ENCODE measurements at places on chromosomes 6 and 20. TPM values are rescaled to one million over a fixed set of nuclear protein-coding genes. Genes with fewer than 3 reads are reported as not detected.

DNA sequence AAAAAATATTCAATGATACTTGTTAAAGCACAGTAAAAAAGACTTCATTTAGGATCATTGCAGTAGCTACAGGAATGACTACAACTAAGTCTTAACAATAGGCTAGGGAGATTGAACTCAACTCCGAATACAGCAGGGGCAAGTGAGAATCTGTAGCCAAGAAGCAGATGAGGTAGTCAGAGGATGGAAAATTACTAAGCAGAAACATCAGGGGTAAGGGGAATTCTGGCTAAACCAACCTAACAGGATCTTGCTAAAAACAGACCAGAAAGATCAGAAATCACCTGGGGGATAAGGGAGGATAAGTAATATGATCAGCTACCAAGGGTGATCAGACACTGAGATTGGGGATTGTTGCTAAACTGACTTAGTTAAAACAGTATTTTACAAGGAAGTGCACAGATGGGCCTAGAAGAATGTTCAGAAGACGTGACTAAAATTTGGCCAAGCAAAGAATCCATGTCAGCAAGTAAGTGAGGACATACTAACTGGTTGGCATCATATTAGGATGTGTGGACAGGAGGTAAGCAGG is 217.5 kb downstream of the TENT5A start:
- DNase-seq, result no peak

DNA sequence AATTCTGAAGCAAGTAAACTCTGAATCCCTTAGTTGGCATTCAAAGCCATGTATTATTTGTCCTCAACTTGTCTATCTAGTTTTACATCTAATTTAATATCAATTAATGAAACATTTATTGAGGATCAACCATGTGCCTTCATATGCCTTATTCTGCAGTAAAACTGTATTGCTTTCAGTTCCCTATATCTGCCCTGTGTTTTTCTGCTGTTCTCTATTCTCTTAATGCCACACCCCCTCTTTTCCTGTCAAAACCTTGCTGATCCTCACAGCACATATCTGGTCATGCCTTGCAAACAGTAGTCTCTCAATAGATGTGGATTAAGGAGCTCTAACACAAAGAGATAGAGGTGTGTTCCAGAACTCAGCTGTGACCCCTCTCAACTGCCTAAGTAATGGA is 2.0 kb downstream of the FIG4 start:
- DNase-seq, result no peak

DNA sequence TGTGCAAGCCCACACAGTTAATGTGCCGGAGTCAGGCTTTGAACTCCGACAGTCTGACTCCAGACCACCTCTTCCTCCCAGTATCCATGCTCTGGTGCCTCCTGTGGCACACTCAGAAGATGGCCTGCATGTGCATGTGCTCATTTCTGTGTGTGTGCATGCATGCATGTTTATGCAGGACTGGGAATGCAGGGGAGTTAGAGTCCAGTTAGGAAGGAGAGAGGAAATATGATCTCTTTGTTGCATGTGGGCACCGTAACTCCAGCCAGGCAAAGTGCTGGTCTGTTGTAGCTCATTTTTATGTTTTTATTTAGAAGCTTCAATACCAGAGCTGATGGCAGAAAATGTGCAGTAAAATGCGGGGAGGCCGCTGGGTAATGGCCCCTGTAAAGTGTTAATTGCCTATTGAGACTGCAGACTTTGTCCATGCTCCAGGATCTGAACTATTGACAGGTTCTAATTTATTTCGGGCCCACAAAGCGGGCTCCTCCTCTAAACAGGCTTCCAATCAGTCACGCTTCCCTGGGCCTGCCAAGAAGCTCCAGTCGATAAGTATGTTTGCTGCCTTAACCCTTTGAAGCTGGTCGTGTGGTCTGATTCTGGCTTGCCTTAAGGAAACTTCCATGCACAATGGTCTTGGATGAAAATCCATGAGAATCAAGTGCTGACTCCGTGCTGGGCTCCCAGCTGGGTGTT is 248.3 kb downstream of the DHX35 start:
- no peak for DNase-seq

DNA sequence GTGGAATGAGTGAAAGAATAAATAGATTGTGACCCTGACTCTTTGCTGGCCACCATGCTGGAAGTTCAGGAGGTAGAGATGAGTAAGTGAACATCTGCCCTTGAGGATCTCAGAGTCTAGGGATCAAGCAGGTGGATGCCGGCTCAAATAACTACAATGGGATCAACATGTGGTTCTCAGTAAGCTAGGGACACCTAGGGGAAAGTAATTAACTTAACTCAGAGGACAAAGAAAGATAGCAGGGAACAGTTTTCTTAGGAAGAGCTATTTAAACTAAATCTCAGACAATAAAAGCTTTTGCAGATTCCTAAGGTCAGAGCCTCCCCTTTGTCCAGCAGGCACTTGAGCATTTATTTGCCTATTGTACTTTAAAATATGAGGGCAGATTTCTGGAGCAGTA is 29.1 kb downstream of the SLC13A3 start:
- DNase-seq, result no peak

- peak; percentile 60 for DNase-seq
These were observed 165.9 kb downstream of the SASH1 start for GRCh38 chr6:148508401-148509041.

DNA sequence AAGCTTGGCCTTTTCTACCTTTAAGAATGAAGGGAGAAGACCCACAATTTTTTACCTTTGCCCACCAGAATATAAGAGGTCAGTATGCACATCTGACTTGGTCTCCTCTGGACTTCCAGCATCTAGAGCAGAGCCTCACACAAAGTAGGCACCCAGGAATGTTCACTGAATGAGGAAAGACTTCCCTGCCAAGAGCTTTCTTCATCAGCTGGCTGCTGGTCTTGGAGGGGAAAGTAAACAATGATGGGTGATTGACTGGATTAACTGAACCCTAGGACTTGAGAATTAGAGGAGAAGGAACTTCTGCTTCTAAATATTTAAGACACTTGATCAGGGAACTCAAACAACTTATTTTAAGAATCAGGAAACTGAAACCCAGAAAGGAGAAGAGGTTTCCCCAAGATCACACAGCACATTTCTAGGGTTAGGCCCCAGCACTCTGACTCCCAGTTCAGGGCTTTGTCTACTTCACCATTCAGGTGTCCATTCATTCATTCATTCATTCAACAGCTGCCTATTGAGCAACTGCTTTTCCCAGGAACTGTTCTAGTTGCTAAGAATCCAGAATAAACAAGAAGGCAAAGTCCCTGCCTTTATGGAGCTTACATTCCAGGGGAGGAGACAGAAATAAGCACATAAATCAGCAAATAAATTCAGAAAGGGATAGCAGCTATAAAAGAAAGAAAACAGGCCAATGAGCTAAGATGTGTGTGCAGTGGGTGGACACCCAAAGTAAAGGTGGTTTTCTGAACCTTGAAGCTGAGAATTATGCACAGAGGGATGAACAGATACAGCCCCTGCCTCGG is 216.9 kb upstream of the LRFN2 start:
- DNase-seq, result no peak

Gene ME1
- 23.1 TPM for total RNA-seq

- no peak for DNase-seq
These were observed 41.1 kb upstream of the SPACA1 start for GRCh38 chr6:88006557-88006956.

- peak; percentile 99 for DNase-seq
These were observed 308.1 kb downstream of the FOXC1 start for GRCh38 chr6:1917626-1918371.

Gene RALY
- 147 TPM for total RNA-seq

Gene NMBR
- total RNA-seq, result not detected

DNA sequence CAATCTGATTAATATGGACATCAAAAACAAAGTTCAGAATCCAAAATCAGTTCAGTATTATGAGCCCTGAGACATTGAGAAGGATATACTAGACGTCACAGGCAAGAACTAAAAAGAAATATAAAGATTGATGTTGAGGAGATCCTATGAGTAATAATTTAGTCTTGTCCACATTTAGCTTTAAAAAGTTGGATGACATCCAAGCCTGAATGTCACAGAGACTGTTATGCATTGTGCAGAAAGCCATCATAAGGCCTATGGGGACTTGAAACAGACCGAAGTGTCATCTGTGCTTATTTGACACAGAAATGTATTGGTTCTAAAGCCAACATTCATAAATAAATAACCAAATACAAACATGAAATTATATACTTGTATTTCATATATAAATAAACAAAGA is 581.8 kb upstream of the MMS22L start:
- DNase-seq, result no peak

DNA sequence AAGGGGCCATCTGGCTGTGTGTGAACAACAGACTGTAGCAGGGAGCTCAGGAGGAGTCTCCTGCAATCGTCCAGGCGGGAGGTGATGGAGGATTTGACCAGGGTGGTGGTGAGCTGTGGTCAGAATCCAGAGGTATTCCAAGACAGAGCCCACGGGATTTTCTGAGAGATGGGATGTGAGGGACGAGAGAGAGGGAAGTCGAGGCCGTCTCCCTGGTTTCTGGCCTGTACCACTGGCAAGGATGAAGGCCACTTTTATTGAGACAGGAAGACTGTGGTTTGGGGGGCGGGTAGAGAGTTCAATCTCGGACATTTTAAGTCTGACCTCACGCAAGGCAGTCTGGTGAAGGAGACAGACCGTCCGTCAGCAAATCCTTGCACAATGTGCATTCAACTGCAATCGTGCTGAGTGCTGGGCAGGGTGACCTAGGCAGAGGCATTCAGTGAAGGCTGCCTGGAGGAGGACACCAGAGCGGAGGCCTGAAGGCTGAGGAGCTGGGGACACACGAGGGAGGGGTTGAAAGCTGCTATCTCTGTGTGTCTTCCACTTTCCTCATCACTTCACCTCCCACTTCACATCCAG is 53.9 kb downstream of the PREX1 start:
- DNase-seq, result peak; percentile 30

DNA sequence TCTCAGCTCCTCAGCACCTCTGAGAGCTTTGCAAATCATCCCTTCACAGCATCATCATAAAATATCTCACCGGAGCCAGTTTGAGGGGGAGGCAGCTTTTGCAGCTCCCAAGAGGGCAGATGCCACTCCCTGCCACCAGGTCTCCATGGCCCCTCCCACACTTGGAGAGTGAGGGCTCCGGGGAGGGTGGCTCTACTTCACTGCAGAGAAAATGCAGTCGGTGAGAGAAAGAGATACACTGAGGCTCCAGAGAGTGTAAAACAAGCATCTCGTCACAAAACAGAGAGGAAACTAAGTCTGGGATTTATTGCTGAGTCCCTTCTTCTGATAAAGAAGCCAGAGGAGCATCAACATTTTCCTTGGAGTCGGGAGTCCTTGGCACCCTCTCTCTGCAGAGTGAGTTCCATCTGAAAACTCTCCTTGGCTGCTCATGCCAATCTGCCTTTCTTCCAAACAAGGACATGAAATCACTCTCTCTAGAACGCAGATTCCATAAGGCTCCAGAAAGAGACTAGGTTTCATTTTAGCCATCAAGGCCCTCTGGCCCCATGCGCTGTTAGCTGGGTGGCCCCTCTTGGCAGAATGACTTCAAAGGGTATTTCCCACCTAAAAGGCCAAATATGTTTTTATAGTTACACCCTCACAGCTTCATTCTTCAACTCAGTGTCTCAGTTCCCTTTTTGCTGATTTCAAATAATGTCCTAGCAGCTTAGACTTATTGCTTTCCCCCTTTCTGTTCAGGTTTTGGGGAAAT is 70.6 kb upstream of the F13A1 start:
- DNase-seq, result no peak

Gene NKAPL
- total RNA-seq, result not detected

DNA sequence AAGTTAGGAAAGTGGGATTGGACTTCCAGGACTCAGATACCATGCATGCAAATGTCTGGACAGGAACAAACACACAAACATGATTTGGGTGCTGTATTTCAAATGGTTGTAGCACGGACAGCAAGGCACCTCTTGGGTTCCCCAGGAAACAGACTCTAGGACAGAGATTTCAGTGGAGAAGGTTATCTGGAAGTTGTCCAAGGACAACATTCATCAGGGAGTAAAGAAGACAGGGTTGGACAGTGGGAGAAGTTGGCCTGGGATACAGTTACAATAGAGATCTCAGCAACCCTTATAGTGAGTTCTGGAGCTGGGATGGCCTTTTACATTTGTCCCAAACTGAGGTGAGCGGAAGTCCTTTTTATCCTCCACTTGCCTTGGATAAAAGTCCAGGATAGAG is 19.8 kb upstream of the TINAG start:
- DNase-seq, result no peak

GRCh38 chr6:72206606-72207005 is 320.3 kb downstream of the RIMS1 start:
- no peak for DNase-seq

DNA sequence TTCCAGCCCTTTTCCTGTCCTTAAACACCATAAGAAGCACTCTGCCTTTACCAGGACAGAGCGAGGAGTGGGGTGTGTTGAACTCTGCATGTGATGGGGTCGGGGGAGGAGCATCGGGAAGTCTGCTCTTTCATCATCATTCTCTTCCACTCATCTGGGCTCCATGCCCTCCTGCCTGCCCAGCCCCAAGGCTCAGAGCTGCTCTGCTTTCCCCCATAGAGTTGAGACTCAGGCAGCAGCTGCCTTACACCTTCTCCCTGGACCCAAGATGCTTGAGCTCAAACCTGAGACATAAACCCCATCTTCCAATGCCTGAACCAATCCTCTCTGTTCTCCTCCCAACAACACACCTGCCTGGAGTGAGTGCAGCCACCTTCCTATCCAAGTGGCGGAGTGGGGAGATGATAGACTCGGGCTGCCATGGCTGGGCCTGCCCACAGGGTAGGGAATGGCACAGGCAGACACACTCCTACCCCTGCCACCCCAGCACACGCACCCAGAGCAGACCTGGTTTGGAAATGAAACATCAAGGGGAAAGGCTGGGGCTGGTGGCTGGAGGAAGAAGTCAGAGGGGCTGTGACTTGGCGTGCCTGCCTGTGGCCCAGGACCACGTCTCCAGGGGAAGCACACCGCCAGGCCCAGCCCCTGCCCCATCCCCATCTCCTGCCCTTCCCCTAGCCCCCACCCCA is 28.4 kb downstream of the TFEB start:
- peak; percentile 25 for DNase-seq

DNA sequence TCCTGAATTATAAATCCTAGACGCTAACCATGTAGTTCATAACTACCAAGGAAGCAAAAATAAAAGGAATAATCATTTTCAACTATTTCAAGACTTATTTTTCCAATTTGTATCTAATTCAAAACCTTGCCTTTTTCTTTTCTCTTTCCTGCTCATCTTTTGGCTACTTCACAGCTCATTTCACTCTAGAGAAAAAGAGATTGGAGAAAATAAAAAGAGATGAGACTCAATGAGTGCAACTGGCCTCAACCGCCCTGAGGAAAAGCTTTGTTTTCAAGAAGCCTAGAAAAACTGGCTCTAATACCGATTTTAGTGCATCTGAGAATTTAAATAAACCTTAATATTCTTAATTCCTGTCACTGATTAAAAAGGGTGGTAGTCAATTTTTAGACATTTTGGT is 36.4 kb downstream of the IPCEF1 start:
- no peak for DNase-seq

Gene QRSL1
- total RNA-seq, result 16.2 TPM

- DNase-seq, result no peak
These were observed 556.5 kb downstream of the DHX35 start for GRCh38 chr20:39518654-39519053.

- no peak for DNase-seq
These were observed 705.9 kb downstream of the PTPRT start for GRCh38 chr20:42483730-42484303.

Gene CDSN
- total RNA-seq, result not detected

GRCh38 chr20:13571662-13572061 is 67.1 kb downstream of the TASP1 start:
- DNase-seq, result no peak

Gene OR2H2
- not detected for total RNA-seq

- no peak for DNase-seq
These were observed 19.9 kb upstream of the NRN1 start for GRCh38 chr6:6026513-6027205.

Gene TRAPPC3L
- not detected for total RNA-seq

GRCh38 chr6:109240370-109241084 is 141.7 kb downstream of the CD164 start:
- DNase-seq, result no peak

Gene OR2J3
- total RNA-seq, result not detected

Data from A172 (cell line).